ENCODE measurements at places on chromosomes 4 and X. TPM values are rescaled to one million over a fixed set of nuclear protein-coding genes. Genes with fewer than 3 reads are reported as not detected.
A peak's percentile ranks its signal among the peaks of the same experiment; 100 is the strongest.

GRCh38 chr4:176425035-176425434 lies 105.3 kb downstream of the SPCS3 start:
- H3K27me3 ChIP-seq, result peaks cover 3% of the 10 kb centered on the region
- H3K27ac ChIP-seq, result no peak overlapping the region
- no peaks in the 10 kb centered on the region for H3K36me3 ChIP-seq
- H3K4me1 ChIP-seq, result peaks cover 3% of the 10 kb centered on the region

Gene ZCCHC18
- total RNA-seq, result 6.8 TPM

Gene GATA1
- total RNA-seq, result not detected

Gene MGAT4D
- not detected for total RNA-seq

Gene ABCG2
- 0.08 TPM for total RNA-seq

- H3K27ac ChIP-seq, result no peak overlapping the region
- H3K4me1 ChIP-seq, result peaks cover 4% of the 10 kb centered on the region
- no peaks in the 10 kb centered on the region for H3K36me3 ChIP-seq
- no peak for DNase-seq
- H3K27me3 ChIP-seq, result no peaks in the 10 kb centered on the region
Measured at GRCh38 chrX:40878766-40879165, 143.4 kb upstream of the MED14 start.

GRCh38 chr4:128558896-128559679 lies 250.4 kb upstream of the JADE1 start:
- H3K4me3 ChIP-seq, result no peak overlapping the region
- H3K36me3 ChIP-seq, result no peaks in the 10 kb centered on the region
- H3K4me1 ChIP-seq, result peaks cover 59% of the 10 kb centered on the region
- peak overlapping the region; percentile 86 for H3K27ac ChIP-seq
- no peaks in the 10 kb centered on the region for H3K27me3 ChIP-seq
- no peak for DNase-seq

Gene EXOC1L
- total RNA-seq, result not detected

Gene GPRASP2
- total RNA-seq, result 11.5 TPM

- no peaks in the 10 kb centered on the region for H3K4me1 ChIP-seq
- peaks cover 2% of the 10 kb centered on the region for H3K36me3 ChIP-seq
- no peak for DNase-seq
- no peaks in the 10 kb centered on the region for H3K27me3 ChIP-seq
Measured at GRCh38 chrX:10206317-10206716, 49.5 kb downstream of the CLCN4 start.

DNA sequence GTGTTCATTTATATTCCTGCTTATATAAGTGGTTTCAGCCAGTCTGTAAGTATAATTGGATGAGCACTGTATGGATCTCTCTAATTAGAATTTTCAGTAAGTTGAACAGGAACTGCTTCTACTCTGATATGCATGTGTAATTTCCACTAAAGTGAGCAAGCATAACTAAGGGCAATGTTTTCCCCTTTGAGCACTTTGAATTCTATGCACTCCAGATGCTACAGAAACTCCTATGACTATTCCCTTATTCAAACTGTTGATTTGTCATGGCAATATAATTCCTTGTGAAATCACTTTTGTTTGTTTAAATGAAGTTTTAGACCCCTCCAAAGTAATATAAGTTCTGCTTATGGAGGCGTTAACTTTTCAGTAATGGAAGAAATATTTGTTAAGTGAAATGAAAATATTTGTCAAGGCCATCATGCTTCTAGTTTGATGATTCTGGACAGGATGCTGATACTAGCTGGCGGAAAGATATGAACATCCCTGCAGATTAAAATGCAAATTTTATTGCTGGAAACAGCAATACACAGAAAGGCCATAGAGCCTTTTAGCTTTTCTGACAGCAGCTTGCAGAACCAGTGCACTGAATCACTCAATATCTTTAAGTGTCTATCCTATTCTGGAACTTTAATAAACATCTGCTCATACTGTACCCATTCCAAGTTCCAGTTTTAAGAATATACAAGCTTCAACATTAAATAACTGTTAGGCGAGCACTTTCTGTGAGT lies 1460.8 kb downstream of the RAPGEF2 start:
- no peak for DNase-seq
- no peak overlapping the region for H3K4me3 ChIP-seq
- H3K27me3 ChIP-seq, result peaks cover 2% of the 10 kb centered on the region
- H3K36me3 ChIP-seq, result no peaks in the 10 kb centered on the region
- no peaks in the 10 kb centered on the region for H3K4me1 ChIP-seq

GRCh38 chr4:77127215-77127614 lies 29.8 kb upstream of the CCNG2 start:
- H3K4me1 ChIP-seq, result no peaks in the 10 kb centered on the region
- no peaks in the 10 kb centered on the region for H3K36me3 ChIP-seq
- no peak for DNase-seq

Gene TACR3
- not detected for total RNA-seq

Gene TCP11X1
- total RNA-seq, result not detected

GRCh38 chrX:1717373-1717772 lies 102.5 kb downstream of the ASMT start:
- no peak overlapping the region for H3K27ac ChIP-seq
- H3K36me3 ChIP-seq, result no peaks in the 10 kb centered on the region
- peaks cover 2% of the 10 kb centered on the region for H3K27me3 ChIP-seq
- H3K4me1 ChIP-seq, result no peaks in the 10 kb centered on the region
- no peak overlapping the region for H3K4me3 ChIP-seq

Gene PJA1
- 30.1 TPM for total RNA-seq

DNA sequence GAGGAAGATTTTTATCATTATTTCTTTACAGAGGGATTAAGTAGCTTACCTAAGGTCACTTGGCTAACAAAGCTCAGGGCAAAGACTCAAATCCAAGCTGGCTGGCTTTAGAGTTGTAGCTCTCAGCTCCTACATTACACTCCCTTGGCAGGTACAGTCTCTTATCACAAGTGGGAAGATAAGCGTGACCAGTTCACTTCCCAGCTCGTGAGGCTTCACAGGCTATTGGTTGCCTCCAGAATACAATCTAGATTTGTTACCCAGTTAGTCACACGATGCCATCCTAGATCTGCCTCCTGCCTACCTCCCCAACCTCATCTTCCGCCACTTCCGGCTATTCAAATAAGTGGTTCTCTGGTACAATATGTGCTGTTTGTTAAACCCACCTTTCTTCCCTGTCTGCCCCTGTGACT lies 3.7 kb downstream of the MMRN1 start:
- no peak overlapping the region for H3K4me3 ChIP-seq
- no peak overlapping the region for H3K27ac ChIP-seq
- no peaks in the 10 kb centered on the region for H3K36me3 ChIP-seq
- no peak for DNase-seq
- H3K27me3 ChIP-seq, result peaks cover 4% of the 10 kb centered on the region
- no peaks in the 10 kb centered on the region for H3K4me1 ChIP-seq

GRCh38 chr4:25131926-25132325 lies 28.3 kb downstream of the SEPSECS start:
- no peak overlapping the region for H3K27ac ChIP-seq
- no peak for DNase-seq
- H3K36me3 ChIP-seq, result peaks cover 15% of the 10 kb centered on the region
- H3K27me3 ChIP-seq, result no peaks in the 10 kb centered on the region
- H3K4me3 ChIP-seq, result no peak overlapping the region

- no peak overlapping the region for H3K27ac ChIP-seq
- H3K27me3 ChIP-seq, result peaks cover 2% of the 10 kb centered on the region
- DNase-seq, result no peak
- peaks cover 14% of the 10 kb centered on the region for H3K4me1 ChIP-seq
- no peak overlapping the region for H3K4me3 ChIP-seq
- no peaks in the 10 kb centered on the region for H3K36me3 ChIP-seq
Measured at GRCh38 chr4:152676052-152676854, 3.5 kb downstream of the TMEM154 start.

Gene PYURF
- total RNA-seq, result 54.9 TPM

Gene SYNPO2
- 12.3 TPM for total RNA-seq

GRCh38 chr4:127604949-127605709 lies 27.6 kb upstream of the INTU start:
- DNase-seq, result no peak
- peaks cover 13% of the 10 kb centered on the region for H3K4me1 ChIP-seq
- H3K27ac ChIP-seq, result no peak overlapping the region
- H3K27me3 ChIP-seq, result peaks cover 22% of the 10 kb centered on the region
- no peak overlapping the region for H3K4me3 ChIP-seq

Gene CLDN24
- not detected for total RNA-seq

DNA sequence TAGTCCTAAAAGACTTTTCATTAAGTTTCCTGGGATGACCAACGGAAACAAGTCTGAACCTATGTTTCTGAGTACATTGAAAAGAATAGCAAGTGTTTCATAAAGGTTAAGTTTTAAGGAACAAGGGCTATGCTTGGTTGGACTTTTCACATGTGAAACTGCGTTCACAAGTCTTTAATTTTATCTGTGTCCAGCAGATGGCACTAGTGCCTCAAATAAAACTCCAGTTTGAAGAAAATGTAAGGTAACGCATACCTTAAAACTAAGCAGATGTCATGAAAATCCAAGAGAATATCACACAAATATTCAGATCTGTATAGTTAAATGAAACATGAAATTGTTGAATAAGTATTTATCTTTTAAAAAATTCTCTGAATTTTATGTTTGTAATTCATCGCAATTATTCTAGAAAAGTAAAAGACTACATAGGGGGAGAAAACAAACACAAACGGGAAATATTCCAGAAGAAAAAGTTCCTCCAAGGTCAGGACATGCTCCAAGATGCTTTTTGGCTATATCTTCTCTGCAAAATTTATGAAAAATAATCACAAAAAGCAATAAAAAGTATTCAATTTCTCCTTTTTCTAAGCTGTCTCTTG lies 89.6 kb upstream of the MAD2L1 start:
- H3K36me3 ChIP-seq, result no peaks in the 10 kb centered on the region
- DNase-seq, result no peak
- peaks cover 4% of the 10 kb centered on the region for H3K4me1 ChIP-seq
- H3K4me3 ChIP-seq, result no peak overlapping the region
- H3K27me3 ChIP-seq, result peaks cover 1% of the 10 kb centered on the region

GRCh38 chr4:186192066-186192612 lies 772 bp downstream of the CYP4V2 start:
- peak overlapping the region; percentile 86 for H3K4me3 ChIP-seq
- peaks cover 19% of the 10 kb centered on the region for H3K4me1 ChIP-seq
- peak overlapping the region; percentile 89 for H3K27ac ChIP-seq
- H3K36me3 ChIP-seq, result peaks cover 4% of the 10 kb centered on the region
- DNase-seq, result no peak

GRCh38 chr4:7750523-7750922 lies 189.1 kb downstream of the AFAP1 start:
- DNase-seq, result no peak
- H3K4me1 ChIP-seq, result peaks cover 5% of the 10 kb centered on the region
- no peak overlapping the region for H3K27ac ChIP-seq
- H3K36me3 ChIP-seq, result peaks cover 2% of the 10 kb centered on the region
- no peaks in the 10 kb centered on the region for H3K27me3 ChIP-seq
